ENCODE measurements at places on chromosomes 6 and 20.

DNA sequence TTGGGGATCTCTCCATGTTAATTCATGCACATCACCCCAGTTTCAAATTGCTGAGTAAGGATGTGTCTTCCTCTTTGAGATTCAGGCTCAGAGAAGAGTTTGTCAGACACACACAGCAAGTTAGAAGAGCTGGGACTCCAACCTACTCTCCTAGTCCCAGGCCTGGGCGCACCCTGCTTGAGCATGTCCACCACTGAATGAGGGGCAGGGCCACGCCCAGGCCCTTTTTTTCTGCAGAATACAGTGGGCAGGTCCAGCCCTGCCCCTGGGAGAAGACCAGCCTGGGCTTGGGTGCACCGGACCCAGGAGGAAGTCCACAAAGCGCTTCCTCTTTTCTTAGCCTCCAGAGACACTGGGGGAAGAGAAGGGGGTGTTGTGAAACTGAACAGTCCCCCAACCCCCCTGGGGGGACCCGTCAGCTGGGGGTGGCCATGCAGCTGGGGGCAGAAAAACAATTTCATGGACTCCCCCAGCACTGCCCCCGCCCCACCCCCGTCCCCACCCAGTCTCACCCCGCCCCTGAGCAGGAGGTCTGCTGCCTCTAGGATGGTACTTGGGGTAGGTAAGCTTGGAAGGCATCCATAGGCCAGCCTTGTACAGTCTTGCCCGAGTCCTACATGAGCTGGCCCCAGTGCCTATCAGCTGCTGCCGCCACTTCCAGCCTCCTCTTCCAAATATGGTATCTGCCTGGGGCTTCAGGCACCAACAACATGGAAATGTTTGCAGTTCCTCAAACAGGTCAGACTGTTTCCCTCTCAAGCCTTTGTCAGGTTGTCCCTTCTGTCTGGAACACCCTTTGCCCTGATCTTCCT, 11.7 kb upstream of the HCK start:
- peak; percentile 86 for ATAC-seq

GRCh38 chr20:46070215-46070900, 19.4 kb downstream of the NCOA5 start:
- no peak for ATAC-seq

DNA sequence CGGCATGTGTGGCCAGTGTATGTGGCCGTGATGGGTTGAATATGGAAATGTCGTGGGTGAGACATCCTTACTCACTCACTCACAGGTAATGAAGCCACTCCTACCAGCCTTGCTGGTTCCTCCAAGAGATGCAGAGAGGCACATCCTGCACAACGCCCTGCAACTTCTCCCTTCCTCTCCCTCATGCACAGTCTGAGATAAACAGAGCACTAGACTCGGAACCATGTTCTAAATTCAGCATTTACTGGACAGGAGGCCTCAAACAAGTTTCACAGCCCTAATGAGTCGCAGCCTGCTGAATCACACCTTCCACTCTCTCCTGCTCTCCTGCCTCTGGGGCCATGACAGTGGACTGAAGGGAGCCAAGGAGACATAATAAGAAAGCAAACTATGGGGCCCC, 91.2 kb downstream of the ISM1 start:
- no peak for ATAC-seq

DNA sequence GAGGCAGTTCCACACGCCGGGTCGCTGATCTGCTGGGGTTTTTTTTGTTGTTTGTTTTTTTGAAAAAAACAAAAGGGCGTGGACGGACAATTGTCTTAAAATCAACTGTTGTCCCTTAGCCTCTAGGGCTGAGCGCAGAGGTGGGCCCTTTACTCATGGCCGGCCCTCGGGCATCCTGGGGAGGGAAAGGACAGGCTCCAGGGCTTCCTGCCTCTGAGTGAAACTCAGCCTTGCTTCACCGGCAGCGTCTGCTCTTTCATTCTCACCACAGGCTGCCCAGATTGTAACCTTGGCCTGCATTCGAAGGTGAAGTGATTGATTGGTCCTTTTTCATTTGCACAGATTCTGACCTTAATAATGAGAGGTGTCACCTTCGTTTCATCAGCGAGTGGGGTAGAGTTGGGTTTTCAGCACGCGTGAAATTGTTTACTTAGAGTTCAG, 797 bp downstream of the SMIM13 start:
- ATAC-seq, result no peak

DNA sequence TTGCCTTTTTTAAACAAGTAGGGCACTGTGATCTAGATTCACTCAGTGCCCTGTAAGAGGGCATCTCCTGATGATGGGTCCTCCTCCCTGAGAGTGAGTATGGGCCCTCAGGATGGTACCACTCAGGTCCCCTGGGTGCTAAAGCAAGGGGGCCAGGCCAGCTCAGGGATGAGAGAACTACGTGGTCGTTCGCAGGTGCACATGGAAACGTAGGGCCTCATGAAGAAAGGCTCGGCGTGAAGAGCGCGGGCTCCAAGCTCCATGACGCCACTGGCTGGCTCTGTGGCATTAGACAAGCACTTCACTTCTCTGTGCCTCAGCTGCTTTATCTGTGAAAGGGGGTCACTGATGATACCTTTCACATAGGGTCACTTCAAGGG, 50.7 kb downstream of the SYNJ2 start:
- no peak for ATAC-seq

DNA sequence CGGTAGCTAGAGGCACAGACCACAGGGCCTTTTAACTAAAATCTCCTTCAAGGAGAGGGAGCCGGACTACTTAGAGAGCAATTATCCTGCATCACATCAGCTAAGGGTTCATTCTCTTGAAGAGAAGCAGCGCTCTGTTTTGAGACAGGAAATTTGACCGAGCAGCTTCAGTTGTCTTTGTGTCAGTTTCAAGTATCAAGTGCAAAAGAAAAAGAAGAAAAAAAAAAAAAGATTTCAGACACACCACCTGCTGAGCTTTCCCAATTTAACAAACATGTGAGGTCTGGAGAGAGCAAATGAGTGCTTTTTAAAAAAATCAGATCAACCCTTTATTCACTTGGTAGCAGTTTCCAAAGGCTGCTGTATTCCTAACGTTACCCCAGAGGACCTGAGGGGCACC, 273.5 kb upstream of the POU3F2 start:
- no peak for ATAC-seq

DNA sequence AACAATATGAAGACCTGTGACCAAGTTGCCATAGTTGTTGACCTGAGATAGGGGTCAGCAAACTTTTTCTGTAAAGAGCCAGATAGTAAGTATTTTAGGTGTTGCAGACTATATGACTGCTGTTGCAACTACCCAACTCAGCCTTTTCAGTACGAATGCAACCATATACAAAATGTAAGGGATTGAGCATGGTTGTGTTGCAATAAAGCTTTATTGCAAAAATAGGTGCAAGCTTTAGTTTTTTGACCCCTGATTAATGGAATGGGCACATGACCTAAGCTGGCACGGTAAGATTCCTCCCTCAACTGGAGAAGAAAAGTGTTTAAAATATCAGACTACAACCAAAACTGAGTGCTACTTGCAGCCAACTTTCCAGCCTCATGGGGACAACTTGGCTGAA, 17.3 kb upstream of the EPM2A start:
- ATAC-seq, result no peak

DNA sequence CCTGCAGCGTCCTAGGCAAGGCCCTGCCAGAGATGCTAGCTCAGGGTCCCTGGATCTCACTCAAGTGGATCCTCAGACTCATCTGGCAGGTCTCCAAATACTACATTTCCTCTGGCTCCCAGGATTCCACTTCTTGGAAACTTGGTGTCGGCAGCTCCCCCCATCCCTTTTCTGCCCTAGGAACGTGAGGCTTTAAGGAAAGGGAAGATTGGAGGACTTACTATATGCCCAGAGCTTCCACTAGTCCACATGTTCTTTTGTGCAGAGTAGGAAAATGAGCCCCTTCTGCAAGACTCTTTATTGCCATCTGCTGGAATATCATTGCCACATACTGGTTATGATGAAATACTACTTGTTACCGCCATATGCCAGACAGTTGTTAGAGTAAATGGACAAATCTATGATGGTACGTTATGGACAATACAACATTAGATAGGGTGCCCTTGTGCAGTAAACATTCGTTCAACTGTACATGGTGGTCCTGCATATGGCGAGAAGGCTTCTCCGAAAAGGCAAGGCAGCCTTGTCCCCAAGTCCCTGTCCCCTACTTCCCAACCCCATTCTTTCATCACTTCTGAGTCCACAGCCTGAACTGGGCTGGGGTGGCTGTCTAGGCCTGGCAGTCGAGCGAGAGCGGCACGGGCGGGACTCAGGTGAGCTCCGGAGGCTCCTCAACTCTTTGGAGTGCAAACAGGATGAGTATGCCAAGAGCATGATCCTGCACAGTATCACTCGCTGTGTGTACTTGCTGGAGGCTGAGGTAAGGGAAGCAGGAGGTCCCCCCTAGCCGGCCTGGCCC, 780 bp downstream of the ARMC12 start:
- peak; percentile 70 for ATAC-seq

DNA sequence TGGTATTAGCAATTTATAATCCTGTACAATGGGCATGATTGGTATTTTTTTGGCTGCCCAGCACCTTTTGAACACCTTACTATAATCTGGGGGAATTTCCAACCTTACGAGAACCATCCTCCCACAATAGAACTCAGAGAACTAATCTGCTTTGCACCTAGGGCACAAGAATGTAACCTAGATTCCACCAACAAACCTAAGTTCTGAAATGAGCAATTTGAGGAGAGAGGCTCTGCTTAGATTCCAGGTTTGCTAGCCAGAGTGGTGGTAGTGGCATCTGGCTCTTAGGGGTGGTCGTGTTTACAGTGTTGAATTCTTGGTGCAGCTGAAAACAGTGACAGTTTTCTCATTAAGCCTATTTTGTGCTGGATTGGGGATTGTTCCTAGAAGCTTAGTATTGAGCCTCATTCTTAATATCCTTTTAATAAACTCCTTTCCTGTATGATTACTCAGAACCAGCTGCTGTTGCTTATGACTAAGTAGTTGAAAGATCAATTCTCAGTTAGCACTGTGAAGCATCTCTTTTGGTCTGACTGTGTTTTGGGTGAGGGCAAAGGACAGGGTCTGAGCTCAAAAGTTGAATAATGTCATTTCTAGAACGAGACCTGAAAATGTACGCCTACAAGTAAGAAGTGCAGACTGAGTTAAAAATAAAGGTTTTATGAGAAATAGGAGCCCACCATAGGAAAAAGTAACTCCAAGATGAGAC, 385.6 kb downstream of the CDKAL1 start:
- no peak for ATAC-seq

DNA sequence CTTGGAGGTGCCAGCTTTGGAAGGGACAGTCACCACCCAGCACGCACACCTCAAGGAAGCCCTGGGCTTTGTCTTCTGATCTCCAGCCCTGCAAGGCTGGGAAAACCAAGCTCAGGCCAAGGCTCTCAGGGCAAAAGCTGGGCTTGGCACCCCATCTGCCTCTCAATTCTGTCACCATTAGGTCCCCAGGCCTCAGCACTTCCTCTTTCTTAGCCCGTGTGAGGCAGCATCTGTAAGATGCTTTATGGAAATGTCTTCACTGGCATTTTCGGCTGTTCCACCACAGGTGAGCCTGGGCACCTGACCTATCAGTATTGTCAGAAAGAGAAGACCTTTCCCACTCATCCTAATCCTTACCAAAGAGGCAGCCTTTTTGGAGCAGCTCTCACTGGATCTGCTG, 24.6 kb downstream of the GMEB2 start:
- no peak for ATAC-seq

DNA sequence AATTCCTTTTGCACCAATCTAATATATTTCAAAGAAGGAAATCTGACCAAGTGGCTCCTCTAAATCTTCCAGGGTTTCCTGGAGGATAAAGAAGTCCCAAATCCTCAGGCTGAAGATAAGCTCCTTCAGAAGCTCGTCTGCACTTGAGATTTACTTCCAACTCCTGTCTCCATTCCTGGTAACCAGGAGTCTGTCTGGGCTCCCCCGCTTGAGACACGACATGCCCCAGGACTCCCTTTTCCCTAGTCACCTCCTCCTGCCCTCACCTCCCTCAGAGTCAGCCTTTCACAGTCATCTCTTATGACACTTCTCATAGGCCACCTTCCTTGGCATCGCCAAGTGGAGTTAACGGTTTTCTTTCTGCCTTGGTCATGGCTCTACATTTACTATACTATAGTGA, 103.4 kb upstream of the NEDD9 start:
- ATAC-seq, result no peak

DNA sequence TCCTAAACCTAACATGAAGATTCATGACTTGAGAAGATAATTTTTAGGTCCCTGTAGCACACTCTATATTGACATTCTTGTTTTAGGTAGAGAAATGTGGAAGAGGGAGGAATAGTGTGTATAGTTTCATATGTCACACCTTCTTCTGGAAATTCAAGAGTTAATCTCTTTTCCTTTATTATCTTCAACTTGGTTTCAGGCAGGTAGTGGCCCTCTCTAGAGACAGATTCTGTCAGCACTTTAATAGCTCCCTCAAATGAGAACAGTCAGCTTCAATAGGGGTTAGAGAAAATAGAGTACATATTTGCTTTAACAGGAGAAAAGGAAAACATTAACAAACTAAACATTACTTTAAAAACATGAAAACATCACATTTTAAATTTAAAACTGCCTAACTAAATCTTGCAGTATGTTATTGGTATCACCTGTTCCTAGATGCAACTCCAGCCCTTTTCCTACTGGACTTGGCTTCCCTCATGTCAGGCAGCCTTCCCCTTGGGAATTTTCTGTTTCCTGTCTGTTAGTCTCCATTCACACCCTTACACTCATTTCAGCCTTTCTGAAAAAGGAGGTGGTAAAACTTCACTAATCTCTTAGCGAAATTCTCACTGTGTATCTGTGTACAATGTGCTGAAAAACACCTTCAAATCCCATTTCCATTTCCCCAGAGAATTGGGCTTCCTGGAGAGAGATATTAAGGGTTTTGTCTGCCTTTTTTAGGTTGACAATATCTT, 192.3 kb upstream of the RNF217 start:
- no peak for ATAC-seq

DNA sequence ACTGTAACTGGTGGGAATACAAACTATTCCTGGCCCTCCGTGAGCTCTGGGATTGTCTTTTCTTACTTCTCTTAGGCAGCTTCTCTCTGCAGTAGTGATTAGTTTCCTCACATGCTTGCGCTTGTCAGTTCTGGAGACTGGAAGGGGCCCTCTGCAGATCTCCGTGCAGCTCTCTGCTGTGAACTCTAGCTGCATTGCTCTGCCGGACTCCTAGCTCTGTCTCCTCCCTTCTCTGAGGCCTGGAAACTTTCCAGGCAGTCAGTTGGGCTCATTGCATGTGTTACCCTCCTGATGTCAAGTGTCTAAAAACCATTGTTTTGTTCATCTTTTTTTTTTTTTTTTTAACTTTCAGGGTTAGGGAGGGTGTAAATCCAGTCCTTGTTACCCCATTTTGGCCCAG, 102.3 kb downstream of the CTNNBL1 start:
- ATAC-seq, result no peak

DNA sequence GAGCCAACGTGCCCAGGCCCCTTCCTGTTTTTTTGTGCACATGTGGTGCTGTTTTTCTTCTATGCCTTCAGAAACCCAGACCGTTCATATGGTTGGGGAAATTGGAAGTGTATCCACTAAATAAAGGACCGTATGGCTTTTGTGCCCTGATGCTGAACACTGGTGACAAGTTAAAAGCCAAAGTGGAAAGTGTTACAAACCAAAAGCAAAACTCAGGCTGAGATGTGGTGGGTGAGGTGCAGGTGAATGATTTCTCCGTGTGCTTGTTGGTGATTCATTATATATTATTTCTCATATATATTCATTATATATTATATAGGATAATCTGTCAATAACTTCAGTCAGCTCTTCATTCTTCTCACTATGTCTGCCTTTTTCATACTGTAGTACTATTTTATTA, 148.6 kb downstream of the SOBP start:
- ATAC-seq, result no peak

- ATAC-seq, result peak; percentile 37
Measured at GRCh38 chr6:3367630-3368029, 89.2 kb downstream of the SLC22A23 start.

Data from gastroesophageal sphincter (tissue), 4 donors.